ENCODE measurements at places on chromosomes 1 and 21. TPM values are rescaled to one million over a fixed set of nuclear protein-coding genes. Genes with fewer than 3 reads are reported as not detected.

Gene DNASE2B
- not detected for total RNA-seq

Gene VSIG8
- total RNA-seq = 0.17 TPM

Gene SYNC
- 136 TPM for total RNA-seq

Gene SHISAL2A
- total RNA-seq = not detected

Gene HNRNPCL2
- not detected for total RNA-seq

Gene INSRR
- not detected for total RNA-seq

Gene FALEC
- not detected for total RNA-seq

Gene S100A11
- 87.0 TPM for total RNA-seq
